ENCODE measurements at places on chromosomes 4 and X.
A peak's percentile ranks its signal among the peaks of the same experiment; 100 is the strongest.

GRCh38 chrX:124338733-124339514, 6.5 kb downstream of the TEX13D start:
- H3K36me3 ChIP-seq: no peaks in the 10 kb centered on the region
- no peak for DNase-seq
- no peak overlapping the region for H3K27ac ChIP-seq
- no peak overlapping the region for H3K4me3 ChIP-seq
- no peaks in the 10 kb centered on the region for H3K4me1 ChIP-seq
- no peaks in the 10 kb centered on the region for H3K27me3 ChIP-seq

DNA sequence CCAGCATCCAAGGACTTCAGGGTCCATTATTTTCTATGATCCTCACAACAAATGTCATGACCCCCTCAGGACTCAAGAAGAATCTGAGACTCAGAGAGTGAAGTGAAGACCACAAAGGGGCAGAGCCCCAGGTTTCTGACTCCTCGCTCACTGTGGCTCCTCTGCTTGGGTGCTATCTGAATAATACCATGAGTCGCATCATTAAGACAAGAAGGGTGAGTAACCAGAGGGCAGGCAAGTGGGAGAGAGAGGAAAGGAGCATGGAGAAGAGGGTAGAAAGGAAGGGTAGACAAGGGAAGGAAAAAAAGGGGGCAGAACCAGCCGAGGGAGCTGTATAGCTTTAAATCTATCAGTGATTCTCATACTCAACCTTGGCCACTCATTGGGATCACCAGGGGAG, 15.5 kb upstream of the HSD17B10 start:
- H3K4me3 ChIP-seq: no peak overlapping the region
- H3K36me3 ChIP-seq: no peaks in the 10 kb centered on the region
- H3K4me1 ChIP-seq: no peaks in the 10 kb centered on the region
- H3K27ac ChIP-seq: no peak overlapping the region

GRCh38 chr4:78477276-78477675, 74.3 kb upstream of the ANXA3 start:
- no peak overlapping the region for H3K27ac ChIP-seq
- no peak overlapping the region for H3K4me3 ChIP-seq
- no peaks in the 10 kb centered on the region for H3K4me1 ChIP-seq
- no peak for DNase-seq

DNA sequence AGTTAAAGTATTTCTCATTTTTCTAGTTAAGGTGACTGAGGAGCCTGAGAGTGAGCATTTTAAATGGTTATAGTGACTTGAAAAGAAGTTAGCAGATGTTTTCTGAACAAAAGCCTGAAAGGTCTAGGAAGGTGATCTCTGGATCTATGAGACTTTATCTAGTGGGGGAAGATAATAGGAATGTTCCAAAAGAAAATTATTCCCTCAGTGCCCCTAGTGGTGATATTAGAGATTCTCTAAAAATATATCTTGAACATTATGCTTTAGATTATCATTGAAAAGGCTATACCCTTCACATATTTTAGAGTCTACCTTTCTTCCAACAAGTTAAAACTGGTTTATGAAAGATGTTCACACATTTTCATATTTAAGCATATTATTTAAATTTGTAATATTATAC, 69.0 kb upstream of the SPANXN1 start:
- H3K4me3 ChIP-seq: no peak overlapping the region
- no peaks in the 10 kb centered on the region for H3K27me3 ChIP-seq
- H3K27ac ChIP-seq: no peak overlapping the region

DNA sequence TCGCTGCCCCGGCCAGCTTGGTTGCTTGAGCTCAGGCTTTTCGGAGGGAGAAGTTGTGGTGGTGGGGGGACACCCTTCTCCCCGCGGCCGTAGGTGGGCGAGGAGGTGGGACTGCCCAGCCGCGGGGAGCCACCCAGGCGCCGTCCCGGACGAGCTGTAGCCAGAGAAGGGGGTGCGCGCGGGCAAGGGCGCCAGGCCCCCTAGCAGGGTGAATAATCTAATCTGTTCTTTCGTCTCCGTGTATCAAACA, 3.1 kb downstream of the MID1IP1 start:
- peak overlapping the region; percentile 90 for H3K27ac ChIP-seq
- peak overlapping the region; percentile 78 for H3K4me3 ChIP-seq
- no peak for DNase-seq
- no peaks in the 10 kb centered on the region for H3K27me3 ChIP-seq

GRCh38 chr4:179626687-179627086, 2184.4 kb upstream of the AGA start:
- no peaks in the 10 kb centered on the region for H3K27me3 ChIP-seq
- H3K4me3 ChIP-seq: no peak overlapping the region
- H3K4me1 ChIP-seq: no peaks in the 10 kb centered on the region
- no peaks in the 10 kb centered on the region for H3K36me3 ChIP-seq
- no peak for DNase-seq

- H3K4me1 ChIP-seq: no peaks in the 10 kb centered on the region
- no peak overlapping the region for H3K4me3 ChIP-seq
- no peak for DNase-seq
- H3K27me3 ChIP-seq: no peaks in the 10 kb centered on the region
- H3K27ac ChIP-seq: no peak overlapping the region
- H3K36me3 ChIP-seq: no peaks in the 10 kb centered on the region
These were observed 298.0 kb upstream of the FAT1 start for GRCh38 chr4:187021436-187022205.

GRCh38 chr4:40283968-40284367, 51.2 kb upstream of the CHRNA9 start:
- peak; percentile 15 for DNase-seq
- H3K4me3 ChIP-seq: no peak overlapping the region
- H3K36me3 ChIP-seq: no peaks in the 10 kb centered on the region
- no peaks in the 10 kb centered on the region for H3K27me3 ChIP-seq

DNA sequence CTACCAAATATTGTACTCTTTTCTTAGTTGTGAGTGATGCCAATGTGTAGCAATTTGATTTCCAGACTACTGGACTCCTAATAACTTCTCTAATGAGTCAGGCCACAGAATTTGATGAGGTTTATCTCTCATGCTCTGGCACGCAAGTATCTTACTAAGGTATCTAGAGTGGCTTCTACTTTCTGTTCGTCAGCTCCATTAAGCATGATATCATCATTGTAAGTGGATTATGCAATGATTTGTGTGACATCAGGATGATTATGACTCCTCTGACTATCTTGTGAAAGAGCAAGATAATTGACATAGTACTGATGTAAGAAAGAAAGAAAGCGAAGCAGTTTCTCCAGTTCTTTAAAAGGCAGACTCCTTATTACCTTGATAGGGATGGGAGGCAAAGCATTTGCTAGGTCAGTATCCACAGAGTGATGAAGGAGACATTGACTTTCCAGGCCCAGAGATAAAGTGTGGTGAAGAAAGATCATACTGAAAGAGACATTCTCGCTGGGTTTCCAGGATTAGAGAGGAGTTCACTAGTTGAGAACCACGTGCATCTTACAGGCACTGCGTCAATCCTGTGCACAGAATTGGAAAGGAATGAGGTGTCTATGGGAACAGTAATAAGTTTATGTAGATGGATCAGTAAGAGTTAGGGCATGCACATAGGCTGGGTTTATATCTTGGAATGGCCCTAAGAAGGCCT, 161.9 kb upstream of the STK26 start:
- no peak overlapping the region for H3K27ac ChIP-seq
- no peaks in the 10 kb centered on the region for H3K4me1 ChIP-seq
- no peaks in the 10 kb centered on the region for H3K27me3 ChIP-seq
- H3K4me3 ChIP-seq: no peak overlapping the region
- H3K36me3 ChIP-seq: no peaks in the 10 kb centered on the region
- DNase-seq: no peak

DNA sequence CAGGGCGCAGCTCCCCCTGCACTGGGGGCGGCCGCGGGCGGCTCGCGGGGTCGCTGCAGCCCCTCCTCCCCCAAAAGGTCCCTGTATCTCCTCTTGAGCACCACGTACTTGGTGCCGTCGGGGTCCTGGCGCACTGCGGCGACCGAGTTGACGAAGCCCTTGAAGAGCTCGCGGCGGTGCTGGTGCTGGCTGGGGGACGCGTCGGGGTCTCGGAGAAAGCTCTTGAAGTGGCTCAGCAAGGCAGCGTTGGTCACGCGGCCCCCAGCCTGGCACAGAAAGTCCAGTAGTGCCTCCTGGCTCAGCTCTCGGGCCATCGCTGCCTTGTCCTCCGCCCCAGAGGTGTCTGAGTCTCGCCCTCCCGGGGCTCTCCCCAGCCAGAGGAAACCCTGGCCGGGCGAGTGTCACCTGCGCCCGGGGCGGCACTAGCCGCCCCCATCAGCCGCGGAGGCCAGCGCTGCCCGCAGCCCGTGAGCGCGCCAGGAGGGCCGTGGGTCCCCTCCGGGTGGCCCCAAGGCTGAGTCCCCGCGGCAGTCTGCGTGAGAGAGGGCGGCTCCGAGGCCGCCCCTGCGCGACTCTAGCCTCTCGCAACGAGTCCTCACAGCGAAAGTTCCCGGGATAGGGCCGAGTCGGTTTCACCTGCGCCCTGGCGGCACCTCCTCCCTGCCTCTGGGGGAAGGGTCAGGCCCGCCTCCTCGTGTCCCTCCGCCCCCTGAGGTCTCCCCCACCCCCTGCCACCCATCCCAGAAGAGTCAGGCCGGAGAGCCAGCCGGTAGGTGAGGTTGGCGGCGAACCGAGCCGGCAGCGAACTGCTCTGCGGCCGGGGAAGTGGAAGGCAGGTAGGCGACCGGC, at the start of gene SOWAHB:
SOWAHB (minus strand) TSS at position 609 of the 849 bp plus-strand sequence; CDS start at position 314, 295 bp downstream.
- H3K36me3 ChIP-seq: no peaks in the 10 kb centered on the region
- no peak within 1 kb of the TSS for H3K27ac ChIP-seq
- no peak for DNase-seq
- H3K27me3 ChIP-seq: peaks cover 42% of the 10 kb centered on the region

GRCh38 chr4:145326491-145326890, 146.1 kb upstream of the OTUD4 start:
- no peak overlapping the region for H3K27ac ChIP-seq
- H3K4me3 ChIP-seq: no peak overlapping the region
- H3K27me3 ChIP-seq: no peaks in the 10 kb centered on the region
- no peaks in the 10 kb centered on the region for H3K36me3 ChIP-seq
- no peak for DNase-seq

GRCh38 chr4:14865804-14866203, 136.5 kb upstream of the CPEB2 start:
- H3K27ac ChIP-seq: peak overlapping the region; percentile 80
- no peak overlapping the region for H3K4me3 ChIP-seq
- no peaks in the 10 kb centered on the region for H3K36me3 ChIP-seq
- no peaks in the 10 kb centered on the region for H3K27me3 ChIP-seq
- peaks cover 48% of the 10 kb centered on the region for H3K4me1 ChIP-seq

DNA sequence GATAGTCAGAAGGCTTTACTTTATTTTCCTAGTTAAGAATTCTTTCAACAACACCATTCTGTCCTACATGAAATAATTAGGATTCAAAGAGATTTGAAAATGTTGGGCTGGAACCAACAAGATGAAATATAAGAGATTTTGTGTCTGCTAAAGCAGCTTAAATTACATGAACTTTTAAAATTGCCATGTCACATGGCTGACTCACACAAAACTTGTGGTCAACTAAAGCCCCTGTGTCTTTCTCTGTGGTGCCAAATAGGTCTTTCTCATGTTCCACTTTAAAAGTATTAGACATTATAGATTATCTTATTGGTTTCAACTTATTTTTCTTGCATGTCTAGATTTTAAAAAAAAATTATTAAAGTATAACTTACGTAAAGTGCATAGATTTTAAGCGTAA, 60.8 kb upstream of the FHL1 start:
- H3K27me3 ChIP-seq: no peaks in the 10 kb centered on the region
- H3K27ac ChIP-seq: no peak overlapping the region
- H3K4me3 ChIP-seq: no peak overlapping the region
- no peaks in the 10 kb centered on the region for H3K36me3 ChIP-seq
- H3K4me1 ChIP-seq: no peaks in the 10 kb centered on the region

GRCh38 chrX:75989806-75990590, 182.9 kb upstream of the PBDC1 start:
- H3K27ac ChIP-seq: no peak overlapping the region
- H3K4me1 ChIP-seq: no peaks in the 10 kb centered on the region
- no peak overlapping the region for H3K4me3 ChIP-seq
- DNase-seq: no peak
- H3K36me3 ChIP-seq: no peaks in the 10 kb centered on the region
- H3K27me3 ChIP-seq: no peaks in the 10 kb centered on the region

DNA sequence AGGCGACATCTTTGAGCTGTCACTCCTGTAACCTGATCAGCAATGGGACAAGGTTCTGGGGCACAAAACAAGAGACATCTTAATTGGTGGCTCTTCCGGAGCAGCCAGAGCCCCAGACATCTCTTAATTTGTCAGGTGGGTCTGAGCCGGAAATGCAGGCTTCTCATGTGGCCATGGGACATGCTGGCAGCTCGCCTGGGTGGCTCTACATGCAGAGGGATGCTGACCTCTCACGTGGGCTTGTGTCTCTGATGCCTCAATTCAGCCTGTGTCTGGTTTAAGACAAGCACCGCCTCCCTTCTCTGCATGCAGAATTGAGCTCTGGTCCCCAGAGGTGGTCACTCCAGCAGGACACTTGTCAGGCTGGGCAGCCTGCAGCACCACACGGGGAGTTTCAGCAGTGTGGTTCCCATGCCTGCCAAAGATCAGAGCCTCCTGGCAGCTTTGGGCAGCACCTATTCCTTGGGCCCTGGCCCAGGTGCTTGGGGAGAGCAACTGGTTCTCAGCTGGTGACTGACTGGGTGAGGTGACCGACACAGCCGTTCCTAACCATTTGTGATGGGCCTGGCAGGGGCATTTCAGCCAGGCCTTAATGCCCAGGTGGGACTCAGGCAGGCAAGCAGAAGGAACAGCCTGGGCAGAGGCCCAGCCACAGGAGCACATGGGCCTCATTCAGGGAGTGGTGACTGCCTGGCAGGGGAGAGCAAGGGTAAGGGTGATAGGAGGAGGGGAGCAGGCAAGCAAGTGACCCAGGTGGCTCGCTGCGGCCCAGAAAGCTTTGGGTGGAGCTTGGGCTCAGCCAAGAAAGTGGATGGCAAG, 53.4 kb downstream of the HMX1 start:
- H3K36me3 ChIP-seq: no peaks in the 10 kb centered on the region
- no peaks in the 10 kb centered on the region for H3K27me3 ChIP-seq
- no peaks in the 10 kb centered on the region for H3K4me1 ChIP-seq
- no peak overlapping the region for H3K4me3 ChIP-seq

DNA sequence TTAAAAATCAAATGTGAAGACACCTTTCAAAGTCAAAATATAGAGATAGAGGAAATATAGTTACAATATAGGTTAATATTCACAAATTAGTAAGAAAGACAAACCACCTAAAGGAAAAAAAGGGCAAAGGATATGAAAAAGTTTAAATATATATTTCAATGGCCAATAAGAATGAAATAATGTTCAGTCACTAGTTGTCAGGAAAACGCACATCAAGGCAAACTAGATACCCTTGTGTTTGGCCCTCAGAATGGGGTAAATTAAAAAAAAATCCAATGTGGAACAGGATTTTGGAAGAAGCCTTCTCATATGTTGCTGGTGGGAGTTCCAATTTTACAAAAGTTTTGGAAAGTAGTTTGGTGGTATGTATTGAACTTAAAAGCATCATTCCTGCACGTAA, 2.4 kb downstream of the ZNF41 start:
- H3K27me3 ChIP-seq: no peaks in the 10 kb centered on the region
- H3K36me3 ChIP-seq: no peaks in the 10 kb centered on the region
- no peak overlapping the region for H3K4me3 ChIP-seq
- no peak overlapping the region for H3K27ac ChIP-seq
- no peaks in the 10 kb centered on the region for H3K4me1 ChIP-seq
